ENCODE measurements at places on chromosomes 5 and 9.

DNA sequence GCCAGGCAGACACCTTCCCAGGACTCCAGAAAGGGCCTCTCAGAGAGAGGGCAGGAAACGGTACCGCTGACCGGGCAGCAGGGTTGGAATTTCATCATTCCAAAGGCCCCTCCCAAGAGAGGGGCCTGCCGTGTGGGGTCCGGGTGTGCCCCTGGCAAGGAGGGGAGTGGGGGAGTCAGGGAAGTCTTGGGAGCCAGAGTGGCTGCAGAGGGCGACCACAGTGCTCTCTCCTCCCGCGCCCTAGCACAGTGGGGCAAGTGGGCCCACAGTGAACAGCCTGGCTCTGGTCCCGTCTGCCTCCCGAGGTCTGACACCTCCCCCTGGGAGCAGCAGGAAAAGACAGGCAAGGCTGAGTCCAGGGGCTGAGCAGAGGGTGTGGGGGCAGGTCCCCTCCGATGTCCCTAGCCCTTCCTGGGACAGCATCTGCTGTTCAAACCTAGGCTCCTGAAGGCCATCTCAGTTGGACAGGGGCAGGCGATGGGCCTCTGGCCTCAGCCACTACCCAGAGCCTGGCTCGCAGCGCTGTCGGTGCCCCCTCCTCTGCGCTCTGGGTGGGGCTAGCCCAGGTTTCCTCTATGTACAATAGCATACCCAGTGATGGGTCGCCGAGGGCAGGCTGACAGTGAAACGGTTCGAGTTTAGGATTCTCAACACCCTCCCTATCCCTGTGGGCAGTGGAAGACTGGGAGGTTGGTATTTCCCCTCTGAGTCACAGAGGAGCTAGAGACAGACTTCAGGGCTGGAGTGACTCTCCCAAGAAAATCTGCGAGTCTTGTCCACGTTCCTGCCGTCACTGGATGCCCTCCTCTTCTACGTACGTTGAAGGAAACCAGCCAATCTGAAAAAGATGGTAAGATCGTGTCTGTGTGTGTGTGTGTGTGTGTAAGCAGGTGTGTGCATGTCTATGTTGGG lies 25.4 kb upstream of the SARDH start:
- DNase-seq: no peak

DNA sequence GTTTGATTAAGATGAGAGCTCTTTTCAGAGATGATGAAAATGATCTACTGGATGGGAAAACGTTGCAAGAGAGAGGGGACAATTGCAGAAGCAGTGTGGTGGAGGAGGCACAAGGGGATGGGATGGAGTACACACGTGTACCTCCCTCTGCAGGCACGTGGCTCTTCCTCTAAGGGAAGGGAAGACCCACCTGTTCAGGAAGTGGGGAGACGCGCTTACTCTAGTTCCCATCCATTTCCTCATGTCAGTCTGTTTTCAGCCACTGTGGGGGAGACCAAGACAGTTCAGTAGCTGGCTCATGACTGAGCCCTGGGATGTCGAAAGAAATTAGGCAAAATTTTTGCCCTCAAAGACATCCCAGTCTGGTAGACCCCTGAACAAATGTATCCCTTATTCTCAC lies 619.2 kb upstream of the CLINT1 start:
- DNase-seq: no peak

DNA sequence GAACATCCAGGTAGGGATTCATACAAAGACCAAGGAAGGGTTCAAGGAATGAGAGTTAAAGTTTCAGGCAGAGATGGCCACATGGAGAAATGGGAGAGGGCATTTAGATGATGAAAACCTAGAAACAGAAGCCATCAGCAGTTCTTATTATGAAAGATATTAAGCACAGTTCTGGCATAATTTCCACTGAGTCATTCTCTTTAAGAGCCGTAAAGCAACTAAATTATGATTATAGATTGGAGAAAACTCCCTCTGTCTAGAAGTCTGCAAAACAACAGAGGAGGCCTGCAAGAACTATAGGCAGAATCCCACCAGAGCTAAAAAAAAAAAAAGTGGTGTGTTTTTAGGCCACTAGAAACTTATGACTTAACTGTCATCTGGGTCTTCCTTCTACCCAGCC lies 157.1 kb upstream of the MPDZ start:
- DNase-seq: no peak

DNA sequence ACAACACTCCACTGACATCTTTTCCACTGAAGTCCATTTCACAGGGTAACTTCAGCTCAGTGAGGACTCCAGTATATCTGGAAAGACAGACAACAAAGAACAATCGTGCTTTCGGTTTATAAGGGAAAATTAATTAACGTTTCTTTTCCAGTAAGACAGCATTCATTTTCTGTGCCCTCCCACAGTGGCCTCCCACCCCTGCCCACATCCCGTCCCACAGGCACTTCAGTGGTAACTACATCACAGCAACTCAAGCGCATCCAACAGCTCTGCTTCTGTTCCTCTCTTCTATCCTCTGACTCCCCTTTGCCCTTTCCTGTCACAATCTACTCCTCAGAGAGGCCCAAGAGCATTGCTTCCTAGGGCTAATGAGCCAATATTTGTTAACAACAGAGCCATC lies 40.3 kb downstream of the GLDC start:
- no peak for DNase-seq

GRCh38 chr9:35603986-35604577 lies 980 bp upstream of the TESK1 start:
- DNase-seq: peak; percentile 99

DNA sequence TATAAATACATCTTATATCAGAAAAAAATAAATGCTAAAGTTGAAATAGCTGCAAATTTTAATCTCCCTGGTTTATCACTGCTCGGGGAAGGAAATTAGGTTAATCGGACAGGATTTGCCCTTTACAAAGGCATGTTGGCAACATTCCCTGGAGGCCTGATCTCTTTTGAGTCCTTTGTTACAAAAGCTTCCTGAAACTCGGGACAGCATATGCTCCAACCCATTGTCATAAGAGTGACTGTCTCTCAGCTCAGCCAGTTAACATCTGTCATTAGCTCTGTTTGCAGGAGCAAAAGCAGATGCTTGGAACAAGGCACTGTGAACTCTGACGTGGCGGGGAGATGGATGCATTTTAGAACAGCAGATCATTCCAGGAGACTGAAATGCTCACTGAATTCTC lies 80.6 kb downstream of the MYO10 start:
- DNase-seq: peak; percentile 22

DNA sequence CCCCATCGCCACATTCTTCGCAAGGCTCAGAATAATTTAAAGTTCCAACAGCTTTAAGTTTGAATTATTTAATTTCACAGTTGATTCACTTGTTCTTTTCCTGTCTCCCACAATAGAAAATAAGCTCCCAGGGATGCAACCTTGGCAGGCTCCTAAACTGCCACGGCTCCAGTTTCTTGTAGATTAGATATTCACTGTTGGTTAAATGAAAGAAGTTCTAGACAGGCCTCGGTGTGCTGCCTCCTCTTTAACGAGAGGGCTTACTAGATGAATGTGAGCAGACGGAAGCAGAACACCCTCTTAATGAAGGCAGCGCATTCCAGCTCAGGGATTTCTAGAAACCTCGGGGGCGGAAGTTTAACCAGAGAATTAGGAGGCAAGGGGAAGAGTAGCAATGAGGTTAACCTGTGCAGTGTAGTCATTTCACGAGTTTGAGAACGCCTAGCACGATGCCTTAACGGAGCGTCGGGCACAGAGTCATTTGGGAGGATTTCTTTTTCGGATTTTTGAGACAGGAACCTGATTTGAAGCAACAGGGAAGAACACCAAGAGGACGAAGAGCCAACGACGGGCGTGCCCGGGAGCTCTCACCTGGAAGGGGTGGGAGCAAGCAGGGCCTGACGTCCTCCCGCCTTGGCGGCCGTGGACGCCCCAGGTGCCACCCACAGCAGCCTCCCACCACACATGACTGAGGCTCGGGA lies 637 bp upstream of the SMC5 start:
- DNase-seq: peak; percentile 32

DNA sequence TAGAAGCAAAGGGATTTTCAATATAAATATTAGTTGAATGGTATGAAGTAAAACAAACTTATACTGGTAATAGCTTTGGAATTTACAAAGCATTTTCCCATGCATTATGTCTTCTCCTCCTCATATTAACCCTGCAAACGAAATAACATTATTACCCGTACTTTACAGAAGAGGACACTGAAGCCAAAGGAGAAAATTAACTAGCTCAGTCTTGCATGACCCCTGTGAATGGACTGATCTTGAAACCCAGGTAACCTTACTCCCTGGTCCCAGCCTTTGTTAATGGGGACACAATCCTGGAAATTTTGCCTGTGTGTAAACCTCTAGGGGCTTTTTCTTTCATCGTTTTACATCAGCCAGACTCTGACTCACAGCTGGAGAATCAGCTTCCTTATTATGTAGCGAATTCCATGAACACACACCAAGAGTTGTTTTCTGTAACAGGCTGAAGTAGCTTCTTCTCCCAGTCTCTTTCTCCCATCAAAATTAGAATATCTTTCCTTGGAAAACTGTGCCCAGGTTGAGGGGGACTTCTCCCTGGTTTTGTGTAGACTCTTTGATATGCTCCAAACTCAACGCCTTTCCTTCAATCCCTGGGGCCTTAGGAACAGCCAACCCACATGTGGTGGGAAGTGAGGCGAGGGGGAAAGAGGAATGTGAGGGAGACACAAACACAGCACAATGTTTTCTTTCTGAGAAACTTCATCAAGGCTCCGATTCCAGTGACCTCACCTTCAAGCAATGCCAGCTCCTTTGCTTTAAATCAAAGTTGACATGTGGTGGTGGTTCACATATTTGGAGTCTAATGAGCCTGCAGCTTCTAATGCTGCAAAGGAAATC lies 480.9 kb upstream of the PAPPA start:
- DNase-seq: no peak

DNA sequence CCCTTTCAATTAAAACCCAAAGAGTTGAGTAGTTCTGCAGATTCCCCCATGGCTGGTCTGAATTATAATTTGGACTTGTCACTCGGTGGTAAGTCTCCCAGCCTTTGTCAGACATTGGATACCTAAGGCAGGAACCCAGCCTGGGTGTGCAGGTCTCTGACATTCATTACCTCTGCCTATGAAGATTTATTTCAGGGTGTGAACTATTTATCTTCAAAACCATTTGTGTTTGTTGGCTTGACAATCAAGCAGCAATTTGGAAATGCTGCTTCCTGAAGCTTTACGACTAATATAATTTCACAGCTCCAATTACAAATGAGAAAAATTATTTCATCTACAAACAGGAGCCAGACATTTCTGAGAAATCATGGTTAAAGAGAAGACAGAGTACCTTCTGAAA lies 160.5 kb downstream of the DOCK2 start:
- DNase-seq: no peak

DNA sequence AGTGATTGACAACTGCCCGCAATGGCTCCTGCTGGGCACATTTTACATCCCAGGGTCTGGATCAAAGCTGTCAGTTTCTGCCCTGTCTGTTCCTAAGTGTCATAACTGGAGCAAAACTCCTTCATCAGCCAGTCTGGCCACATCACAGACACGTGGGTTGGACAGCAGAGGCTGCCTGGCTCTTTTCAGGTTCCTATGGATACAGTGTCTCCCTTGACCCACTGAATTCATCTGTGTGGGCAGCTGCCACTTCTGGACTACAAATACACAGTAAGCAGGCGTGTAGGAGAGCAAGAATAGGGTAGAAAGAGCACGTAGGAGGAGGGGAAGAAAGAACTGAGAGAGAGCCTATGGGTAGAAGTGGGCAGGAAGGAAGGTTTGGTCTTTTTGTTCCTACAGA lies 238.0 kb downstream of the ENC1 start:
- no peak for DNase-seq
